ENCODE measurements at places on chromosomes 5 and 9.

GRCh38 chr5:14025569-14026286, 81.2 kb upstream of the DNAH5 start:
- no peak for DNase-seq

- DNase-seq, result no peak
Observed at GRCh38 chr9:8346296-8346695, 546.7 kb upstream of the DMAC1 start.

- DNase-seq, result no peak
Observed at GRCh38 chr9:79165020-79165780, 406.6 kb upstream of the TLE4 start.

- no peak for DNase-seq
Observed at GRCh38 chr5:157745041-157745456, 1.5 kb downstream of the LSM11 start.

- DNase-seq, result no peak
Observed at GRCh38 chr5:72330712-72331111, 10.5 kb downstream of the PTCD2 start.

DNA sequence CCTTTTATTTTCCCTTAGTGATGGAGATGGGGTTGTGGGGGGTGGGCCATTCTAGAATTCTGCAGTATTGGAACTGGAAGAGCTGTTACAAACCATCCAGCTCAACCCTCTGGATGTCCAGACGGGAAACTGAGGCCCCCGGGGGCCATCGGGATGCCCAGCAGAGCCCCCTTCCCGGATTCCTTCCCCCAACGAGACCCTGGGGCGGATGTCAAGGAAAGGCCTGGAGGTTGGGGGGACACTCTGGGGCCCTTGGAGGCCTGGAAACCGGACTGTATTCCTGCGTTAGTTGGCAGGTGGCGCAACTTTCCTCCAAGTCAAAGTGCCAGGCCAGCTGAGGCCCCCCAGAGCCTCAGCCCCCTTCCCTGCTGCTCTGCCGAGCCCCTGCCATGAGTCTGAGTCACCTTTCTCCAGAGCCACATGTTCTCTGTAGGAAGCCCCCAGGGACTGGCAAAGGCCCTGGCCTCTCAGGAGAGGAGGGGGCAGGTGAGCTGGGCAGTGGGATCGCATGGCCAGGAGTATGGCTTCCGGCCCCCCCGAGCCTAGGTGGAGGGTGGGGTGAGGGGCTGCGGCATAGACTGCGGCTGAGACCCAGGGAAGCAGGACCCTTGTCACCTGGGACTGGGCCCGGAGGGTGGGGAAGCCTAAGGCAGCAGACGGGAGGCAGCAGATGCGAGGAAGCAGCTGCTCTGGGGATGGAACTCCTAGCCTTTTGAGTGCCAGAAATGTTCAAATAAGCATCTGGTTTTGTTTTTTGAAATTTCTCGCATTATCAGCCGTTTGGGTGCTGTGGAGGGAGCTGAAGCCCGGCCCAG, 17.8 kb upstream of the FIBCD1 start:
- no peak for DNase-seq

- no peak for DNase-seq
Observed at GRCh38 chr9:89375191-89375760, 57.0 kb downstream of the SECISBP2 start.

DNA sequence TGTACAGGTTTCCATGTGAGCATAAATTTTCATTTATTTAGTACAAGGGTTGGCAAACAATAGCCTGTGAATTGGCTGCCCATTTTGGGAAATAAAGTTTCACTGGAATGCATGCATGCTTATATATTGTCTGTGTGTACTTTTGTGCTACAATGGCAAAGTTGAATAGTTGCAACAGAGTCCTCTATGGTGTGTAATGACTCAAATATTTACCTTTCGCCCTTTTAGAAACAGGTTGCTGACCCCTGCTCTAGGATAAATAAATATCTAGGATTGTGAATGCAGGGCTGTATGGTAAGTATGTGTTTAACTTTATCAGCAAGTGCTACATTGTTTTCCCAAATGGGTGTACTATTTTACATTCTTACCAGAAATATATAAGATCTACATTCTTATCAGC, 47.2 kb downstream of the XRCC4 start:
- DNase-seq, result no peak

DNA sequence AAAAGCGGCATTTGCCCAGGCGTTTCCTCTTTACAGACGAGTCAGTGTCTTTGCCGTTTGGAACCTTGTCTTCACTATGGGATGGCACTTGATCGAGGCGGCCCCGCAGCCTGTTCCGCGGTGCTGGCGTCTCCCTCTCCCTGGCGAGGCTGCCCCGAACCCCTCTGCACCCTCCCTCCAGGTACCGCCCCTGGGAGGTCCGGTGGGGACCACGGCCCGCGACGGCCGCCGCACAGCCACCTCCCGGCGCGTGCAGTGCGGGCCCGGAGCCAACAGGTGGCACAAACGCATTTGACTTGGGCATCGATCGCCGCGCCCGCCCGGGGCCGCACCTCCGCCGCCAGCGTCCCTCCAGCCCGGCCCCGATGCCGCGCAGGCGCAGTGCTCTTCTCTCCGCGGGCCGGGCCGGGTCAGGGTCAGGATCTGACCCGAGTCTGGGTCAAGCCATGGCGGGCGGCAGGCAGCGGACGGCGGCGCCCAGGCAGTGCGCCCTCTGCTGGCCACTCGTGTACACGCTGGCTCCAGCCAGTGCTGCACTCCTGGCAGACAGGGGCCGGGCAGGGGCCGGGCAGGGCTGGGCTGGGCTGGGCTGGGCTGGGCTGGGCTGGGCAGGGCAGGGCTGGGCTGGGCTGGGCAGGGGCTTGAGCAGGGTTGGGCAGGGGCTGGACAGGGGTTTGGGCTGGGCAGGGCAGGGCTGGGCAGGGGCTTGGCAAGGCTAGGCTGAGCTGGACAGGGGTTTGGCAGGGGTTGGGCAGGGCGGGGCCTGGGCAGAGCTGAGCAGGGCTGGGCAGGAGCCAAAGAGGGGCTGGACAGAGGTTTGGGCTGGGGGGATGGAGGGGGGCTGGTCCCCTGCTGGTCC, 155.8 kb upstream of the IRX4 start:
- peak; percentile 25 for DNase-seq

DNA sequence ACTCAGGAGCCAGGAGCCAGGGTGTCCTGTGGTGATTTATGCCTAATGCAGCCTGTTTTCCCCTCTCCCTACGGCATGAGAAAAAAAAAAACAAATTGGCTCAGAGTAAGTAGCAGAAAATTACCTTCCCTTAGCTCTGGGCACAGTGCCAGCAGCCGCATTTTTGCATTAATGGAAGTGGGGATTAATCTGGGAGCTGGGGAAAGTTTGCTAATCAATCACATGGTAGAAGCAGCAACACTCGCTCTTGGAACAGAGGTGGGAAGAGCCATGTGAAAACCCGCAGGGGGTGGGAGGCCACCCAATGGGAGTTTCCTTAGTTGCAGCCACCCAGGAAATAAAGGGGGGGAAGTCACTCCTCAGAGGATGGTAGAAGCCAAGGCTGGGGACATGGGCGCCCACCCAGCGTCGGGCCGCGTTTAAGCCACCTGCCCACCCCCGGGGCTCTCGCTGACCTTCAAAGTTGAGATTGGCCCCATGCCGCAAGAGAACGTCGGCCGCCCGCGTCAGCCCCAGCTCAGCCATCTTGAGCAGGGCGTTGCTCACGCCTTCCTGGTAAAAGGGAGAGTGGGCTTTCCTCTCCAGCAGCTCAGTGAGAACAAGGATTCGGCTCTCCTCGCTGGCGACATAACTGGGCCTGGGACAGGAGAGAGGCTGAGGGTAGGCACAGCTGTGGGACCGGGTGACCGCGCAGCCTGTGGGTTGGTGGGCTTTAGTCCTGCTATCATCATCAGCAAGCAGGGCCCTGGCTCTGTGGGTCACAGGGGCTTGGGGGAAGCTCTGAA, 1.7 kb downstream of the ASB6 start:
- no peak for DNase-seq

DNA sequence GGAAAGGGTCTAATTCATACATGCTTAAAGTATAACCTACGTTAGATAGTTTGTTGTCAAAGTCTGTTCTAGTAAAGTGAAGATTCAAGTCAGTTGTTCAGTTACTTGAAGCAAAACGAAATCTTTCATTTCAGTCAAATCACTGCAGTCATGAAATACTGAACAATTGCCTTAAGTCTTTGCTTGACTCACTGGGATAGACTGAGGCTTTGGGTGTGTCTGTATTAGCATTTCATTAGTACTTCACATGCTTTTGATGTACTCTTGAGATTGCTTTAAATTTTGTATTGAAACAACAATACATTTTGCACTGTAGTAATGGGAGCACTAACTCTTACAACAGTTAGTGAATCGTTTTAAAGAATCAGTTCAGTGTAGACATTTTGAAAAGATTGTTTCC, 4.0 kb upstream of the CMYA5 start:
- DNase-seq, result no peak

Measured in activated T-helper 1 cell treated with anti-CD3 and anti-CD28 coated beads, Interleukin-2, amount 50 U/mL, for 16 hours (primary cell).